ENCODE measurements at places on chromosomes 1 and 21.

DNA sequence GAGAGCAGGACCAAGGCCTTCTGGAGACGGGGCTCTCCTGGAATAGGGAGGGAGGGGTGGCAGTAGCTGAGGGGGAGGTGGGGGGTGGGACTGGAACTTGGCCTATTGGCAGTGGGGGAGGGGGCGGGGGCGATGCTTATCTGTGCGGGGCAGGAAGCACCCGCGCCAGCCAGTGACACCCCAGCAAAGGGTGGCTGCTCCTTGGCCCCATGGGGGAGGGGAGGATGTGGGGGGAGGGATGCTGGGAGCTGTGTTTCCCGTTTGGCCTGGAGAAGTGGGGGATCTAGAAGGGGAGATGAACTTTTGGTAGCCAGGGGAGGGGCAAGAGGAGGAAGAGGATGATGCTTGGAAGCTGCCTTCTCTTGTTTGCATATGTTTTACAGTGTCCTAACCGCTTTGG, 11.0 kb downstream of the ZBTB7B start:
- peaks cover 31% of the 10 kb centered on the region for H3K36me3 ChIP-seq
- peaks cover 20% of the 10 kb centered on the region for H3K4me1 ChIP-seq
- H3K27ac ChIP-seq: no peak overlapping the region
- H3K4me3 ChIP-seq: no peak overlapping the region
- no peaks in the 10 kb centered on the region for H3K27me3 ChIP-seq

DNA sequence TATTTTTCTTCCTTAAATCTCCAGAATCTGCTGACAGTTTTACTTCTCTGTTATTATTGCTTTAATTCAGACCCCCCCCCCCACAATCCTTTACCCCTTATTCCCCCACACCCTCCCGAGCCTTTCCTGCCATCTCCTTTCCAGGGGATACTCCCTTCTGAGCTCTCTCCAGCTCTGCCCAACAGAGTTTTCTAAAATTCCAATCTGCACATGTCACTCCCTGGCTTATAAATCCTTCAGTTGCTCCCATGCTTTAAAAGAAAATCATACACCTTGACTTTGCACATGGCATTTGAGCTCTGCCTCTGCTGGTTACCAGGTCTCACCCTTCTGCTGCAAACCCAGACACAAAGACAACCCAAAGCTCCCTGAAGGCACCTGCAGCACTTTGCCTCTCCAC, 11.7 kb upstream of the EPS8L3 start:
- no peaks in the 10 kb centered on the region for H3K27me3 ChIP-seq
- H3K27ac ChIP-seq: no peak overlapping the region
- no peak for DNase-seq
- peaks cover 5% of the 10 kb centered on the region for H3K4me1 ChIP-seq

DNA sequence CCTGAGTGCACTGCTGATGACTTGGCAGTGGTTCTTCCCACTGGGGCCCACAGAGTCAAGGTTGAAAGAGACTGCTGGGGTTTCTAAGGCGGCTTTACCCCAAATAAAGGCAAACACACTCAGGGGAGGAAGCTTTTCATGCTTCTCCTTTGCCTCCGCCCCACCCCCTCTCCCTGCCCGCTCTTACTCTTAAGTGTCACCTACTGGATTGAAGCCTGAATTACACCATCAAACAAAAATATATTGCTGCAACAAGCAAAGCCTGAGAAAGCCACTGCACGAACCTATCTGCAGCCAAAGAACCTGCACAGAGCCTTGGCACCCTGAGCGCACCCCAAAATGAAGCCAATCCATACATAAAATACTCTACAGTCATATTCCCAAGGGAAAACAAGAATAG, 63.1 kb downstream of the PTGFR start:
- no peaks in the 10 kb centered on the region for H3K36me3 ChIP-seq
- peak; percentile 32 for DNase-seq
- H3K27me3 ChIP-seq: no peaks in the 10 kb centered on the region
- no peak overlapping the region for H3K27ac ChIP-seq
- no peaks in the 10 kb centered on the region for H3K4me1 ChIP-seq
- no peak overlapping the region for H3K4me3 ChIP-seq

- H3K4me3 ChIP-seq: no peak overlapping the region
- H3K36me3 ChIP-seq: peaks cover 17% of the 10 kb centered on the region
Observed at GRCh38 chr1:16248007-16248436, 11.0 kb upstream of the CPLANE2 start.

DNA sequence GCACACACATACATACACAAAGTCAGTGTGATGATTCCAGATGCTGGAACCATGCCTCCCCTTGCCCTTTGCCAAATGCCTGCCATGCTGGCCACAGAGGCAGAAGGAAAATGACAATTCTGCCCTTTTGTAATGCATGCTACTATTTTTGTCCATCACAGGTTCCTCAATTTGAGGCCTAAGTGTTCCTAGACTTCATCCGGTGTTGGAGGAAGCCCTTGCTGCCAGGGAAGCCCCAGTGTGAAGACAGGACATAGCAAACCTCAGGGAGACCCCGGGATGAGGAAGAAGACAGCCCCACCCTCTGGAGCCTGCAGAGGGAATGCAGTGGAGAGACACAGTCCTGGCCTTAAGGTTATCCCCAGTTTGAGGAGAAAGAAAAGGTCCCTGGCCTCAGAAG, 14.4 kb downstream of the PRR9 start:
- no peak overlapping the region for H3K4me3 ChIP-seq
- H3K36me3 ChIP-seq: no peaks in the 10 kb centered on the region
- H3K4me1 ChIP-seq: no peaks in the 10 kb centered on the region
- no peak for DNase-seq

DNA sequence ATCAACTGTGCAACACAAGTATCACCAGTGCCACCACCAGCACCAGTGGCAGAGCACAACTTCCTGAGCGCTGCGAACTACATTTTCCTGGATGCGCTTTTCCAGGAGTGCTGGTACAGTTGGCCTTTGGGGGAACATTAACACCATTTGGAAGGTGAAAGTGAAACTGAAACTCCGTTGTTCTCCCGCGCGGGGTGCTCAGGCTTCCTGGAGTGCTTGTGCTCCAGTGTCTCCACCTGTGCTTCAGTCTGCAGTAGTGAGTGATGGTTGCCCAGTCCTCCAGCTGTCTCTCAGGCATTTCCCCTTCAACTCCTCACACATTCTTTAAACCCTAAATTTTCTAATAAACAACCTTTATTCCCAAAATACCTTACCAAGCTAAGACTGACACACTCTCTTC, 187.8 kb downstream of the LRRIQ3 start:
- H3K4me3 ChIP-seq: no peak overlapping the region
- H3K27me3 ChIP-seq: no peaks in the 10 kb centered on the region
- DNase-seq: no peak
- no peaks in the 10 kb centered on the region for H3K4me1 ChIP-seq
- H3K36me3 ChIP-seq: no peaks in the 10 kb centered on the region
- no peak overlapping the region for H3K27ac ChIP-seq

GRCh38 chr1:37342736-37343135, 131.6 kb upstream of the ZC3H12A start:
- H3K4me1 ChIP-seq: no peaks in the 10 kb centered on the region
- H3K4me3 ChIP-seq: no peak overlapping the region
- H3K27me3 ChIP-seq: no peaks in the 10 kb centered on the region
- H3K27ac ChIP-seq: no peak overlapping the region
- no peak for DNase-seq
- H3K36me3 ChIP-seq: no peaks in the 10 kb centered on the region

DNA sequence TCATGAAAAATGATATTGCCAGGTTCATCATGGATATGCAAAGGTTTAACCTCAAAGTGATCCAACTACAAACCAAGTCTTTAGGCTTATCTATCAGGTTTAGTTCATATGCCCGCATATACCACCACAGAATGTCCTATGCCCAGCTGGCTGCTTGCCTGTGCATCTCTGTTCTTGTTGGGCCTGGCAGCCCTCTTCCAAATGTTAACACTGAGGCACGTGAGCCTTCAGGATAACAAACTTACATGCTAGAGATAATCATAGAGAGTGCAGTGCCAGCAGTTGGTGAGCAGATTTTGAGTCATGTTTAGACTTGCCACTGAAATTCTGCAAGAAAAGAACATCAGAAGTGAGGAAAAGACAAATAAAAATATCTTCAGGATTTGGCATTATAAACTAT, 607.9 kb upstream of the TMPRSS15 start:
- no peak overlapping the region for H3K27ac ChIP-seq
- no peaks in the 10 kb centered on the region for H3K27me3 ChIP-seq
- H3K4me3 ChIP-seq: no peak overlapping the region
- H3K4me1 ChIP-seq: no peaks in the 10 kb centered on the region
- no peak for DNase-seq
- no peaks in the 10 kb centered on the region for H3K36me3 ChIP-seq
